ENCODE measurements at places on chromosomes 6 and 20. TPM values are rescaled to one million over a fixed set of nuclear protein-coding genes. Genes with fewer than 3 reads are reported as not detected.

Gene CLPSL1
- total RNA-seq, result not detected

Gene SLC32A1
- total RNA-seq, result not detected

Gene RPS21
- 693 TPM for total RNA-seq

Gene PRDM13
- not detected for total RNA-seq

Gene ECT2L
- 0.37 TPM for total RNA-seq

Gene ZSCAN31
- total RNA-seq, result 8.6 TPM

Gene NKX2-4
- total RNA-seq, result not detected

Gene DEFB123
- total RNA-seq, result not detected

Gene DZANK1
- total RNA-seq, result 0.50 TPM
